ENCODE measurements at places on chromosomes 5 and 9.

DNA sequence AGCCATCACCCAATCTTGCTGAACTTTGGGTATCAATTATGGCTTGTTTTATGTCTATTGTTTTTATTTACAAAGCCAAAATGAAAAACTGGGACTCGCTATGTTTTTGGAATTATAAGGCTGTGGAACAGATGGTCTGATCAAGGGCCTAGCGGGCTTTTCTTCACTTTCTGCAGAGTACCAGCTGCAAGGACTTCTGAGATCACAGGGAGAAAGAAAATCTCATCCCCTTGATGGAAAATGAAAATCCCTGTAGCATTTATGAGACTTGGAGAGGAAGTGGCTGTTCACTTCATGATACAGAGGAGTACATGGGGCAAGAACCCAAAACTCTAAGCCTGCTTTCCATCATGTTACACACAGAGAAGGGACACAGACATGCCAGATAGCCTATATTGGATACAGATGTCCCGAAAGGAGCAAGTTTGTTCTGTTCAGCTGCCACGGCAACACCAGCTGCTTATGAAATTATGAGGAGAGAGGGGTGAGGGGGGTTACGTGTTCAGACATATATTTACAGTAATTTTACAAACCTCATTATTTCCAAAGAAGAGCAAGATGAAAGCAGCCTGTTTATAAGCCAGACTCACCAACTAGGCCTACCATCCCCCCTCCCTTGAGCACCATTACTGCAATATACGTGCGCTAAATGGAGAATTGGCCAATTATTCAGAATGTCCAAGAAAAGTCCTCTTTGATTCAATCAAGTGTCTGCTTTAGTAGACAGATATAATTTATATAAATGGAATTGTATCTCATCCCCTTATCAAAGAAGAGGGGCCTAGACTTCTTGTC lies 220.0 kb downstream of the MARCHF11 start:
- DNase-seq, result peak; percentile 79

- DNase-seq, result no peak
Measured at GRCh38 chr9:137582286-137582860, 3.6 kb upstream of the DPH7 start.

- DNase-seq, result no peak
Measured at GRCh38 chr5:108382784-108383330, 959 bp upstream of the FBXL17 start.

DNA sequence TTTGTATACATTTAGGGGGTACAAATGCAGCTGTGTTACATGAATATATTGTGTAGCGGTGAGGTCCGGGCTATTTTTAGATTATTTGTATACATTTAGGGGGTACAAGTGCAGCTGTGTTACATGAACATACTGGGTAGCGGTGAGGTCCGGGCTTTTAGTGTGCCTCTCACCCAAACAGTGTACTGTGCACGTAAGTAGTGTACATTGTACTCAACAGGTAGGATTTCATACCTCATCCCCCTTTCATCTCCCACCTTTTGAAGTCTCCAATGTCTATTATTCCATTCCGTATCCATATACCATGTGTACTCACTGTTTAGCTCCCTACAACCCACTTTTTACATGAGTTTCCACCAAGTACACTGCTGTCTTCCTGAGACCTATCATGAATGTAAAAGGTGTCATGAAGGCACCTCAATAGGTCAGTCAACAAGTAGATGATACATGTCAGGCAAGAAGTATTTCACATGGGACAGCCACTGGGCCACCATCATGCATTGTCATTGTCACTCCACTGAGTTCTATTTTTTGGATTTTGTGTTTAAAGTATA lies 27.7 kb downstream of the SKP1 start:
- DNase-seq, result no peak

GRCh38 chr9:136178061-136178772 lies 26.7 kb downstream of the LHX3 start:
- no peak for DNase-seq

DNA sequence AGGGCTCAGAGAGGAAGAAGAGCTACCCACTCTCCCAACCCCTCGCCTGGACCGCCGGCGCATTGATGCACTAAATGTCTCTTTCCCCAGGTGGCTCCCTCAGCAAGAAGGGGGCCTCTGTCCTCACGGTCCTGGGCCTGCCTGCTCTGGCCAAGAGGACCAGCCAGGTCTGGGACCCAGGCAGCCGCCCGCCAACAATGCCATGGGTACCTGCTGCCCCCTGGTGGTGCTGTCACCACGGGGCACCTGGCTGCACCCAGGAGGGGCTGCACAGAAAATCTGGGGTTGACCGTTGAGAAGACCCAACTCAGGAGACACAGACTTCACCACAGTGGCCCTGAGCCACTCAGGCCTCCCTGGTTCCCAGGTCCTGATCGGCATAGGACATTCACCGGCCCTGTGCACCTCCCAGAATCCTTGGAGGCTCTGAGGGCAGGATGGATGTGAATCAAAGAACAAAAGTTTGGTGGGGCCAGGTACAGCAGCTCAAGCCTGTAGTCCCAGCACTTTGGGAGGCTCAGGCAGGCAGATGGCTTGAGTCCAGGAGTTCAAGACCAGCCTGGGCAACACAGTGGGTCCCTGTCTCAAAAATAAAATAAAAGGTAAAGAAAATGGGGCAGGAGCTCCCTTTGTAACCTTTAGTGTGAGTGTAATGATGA lies 2.4 kb upstream of the VAV2 start:
- peak; percentile 93 for DNase-seq

GRCh38 chr5:174535669-174536068 lies 188.7 kb upstream of the MSX2 start:
- no peak for DNase-seq

GRCh38 chr9:15142878-15143534 lies 164.0 kb downstream of the TTC39B start:
- peak; percentile 80 for DNase-seq

DNA sequence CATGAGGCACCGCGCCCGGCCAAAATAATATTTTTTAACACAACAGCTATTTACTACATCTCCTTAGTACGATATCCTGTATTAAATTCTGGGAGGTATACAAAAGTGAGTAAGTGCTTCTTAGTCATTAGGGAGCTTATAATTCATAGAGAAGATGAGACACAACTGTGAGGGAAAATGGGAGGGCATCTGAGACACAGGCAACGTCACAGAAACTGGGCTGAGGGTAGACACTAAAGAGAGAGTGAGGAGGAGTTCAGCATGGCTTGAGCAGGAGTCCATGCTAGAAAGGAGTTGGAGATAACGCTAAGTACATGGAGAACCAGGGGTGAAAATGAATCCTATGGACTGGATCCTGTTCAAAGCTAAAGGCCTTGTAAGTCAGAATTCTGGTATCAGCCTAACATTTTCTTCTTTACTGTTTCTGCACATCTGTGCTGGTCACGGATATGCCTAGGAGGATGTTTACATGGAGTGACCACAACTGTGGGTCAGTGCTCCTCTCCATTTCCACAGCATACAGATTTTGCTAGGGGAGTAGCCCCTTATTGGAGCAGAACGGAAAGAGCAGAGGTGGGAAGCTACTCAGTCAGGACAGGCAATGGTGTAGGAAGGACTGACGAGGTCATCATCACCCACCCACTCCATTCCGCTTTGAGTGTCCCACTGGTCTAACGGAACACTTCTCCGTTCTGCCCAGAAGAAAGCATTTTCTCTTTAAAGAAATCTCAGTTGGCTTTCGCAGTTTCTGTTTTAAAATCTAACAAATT lies 310.4 kb upstream of the EFNA5 start:
- no peak for DNase-seq

DNA sequence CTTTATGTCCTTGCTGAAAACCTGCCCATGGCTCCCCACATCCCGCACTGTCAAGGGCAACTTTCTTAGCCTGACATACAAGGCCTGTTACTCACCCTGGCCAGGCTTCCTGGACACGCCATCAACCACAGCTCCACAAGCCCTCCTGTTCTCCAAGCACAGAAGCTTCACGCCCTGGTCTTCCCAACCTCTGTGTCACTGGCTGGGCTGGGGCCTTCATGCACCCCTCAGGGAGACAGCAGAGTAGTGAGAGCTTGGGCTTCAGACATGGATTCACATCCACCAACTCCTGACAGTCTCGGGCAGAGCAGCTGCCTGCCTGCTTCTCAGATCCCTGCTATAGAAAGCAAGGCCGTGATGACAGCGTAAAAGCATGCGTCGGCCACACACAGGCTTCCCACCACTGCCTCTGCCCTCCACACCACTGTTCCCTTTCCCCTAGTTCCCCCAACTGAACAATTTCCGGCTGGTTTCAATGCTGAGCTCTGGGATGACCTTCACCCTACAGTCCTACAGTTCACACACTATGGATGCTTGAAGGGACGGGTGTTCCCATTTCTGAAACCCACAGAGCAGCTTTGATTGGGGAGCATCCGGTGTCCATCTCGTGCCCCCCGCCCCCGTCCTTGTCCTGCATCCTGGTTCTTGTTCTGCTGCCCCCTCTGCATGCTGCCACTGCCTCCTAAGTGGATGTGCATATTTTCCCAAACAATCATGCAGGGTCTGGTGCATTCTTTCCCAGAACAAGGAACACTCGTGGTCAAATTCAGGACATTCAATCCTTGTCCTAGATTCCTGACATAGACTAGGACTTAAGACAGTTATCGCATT lies 33.4 kb upstream of the ADAMTS2 start:
- DNase-seq, result no peak

- DNase-seq, result peak; percentile 17
Measured at GRCh38 chr5:104977529-104977928, 1414.9 kb upstream of the NUDT12 start.

GRCh38 chr5:77180167-77181081 lies 30.1 kb upstream of the PDE8B start:
- DNase-seq, result peak; percentile 60

DNA sequence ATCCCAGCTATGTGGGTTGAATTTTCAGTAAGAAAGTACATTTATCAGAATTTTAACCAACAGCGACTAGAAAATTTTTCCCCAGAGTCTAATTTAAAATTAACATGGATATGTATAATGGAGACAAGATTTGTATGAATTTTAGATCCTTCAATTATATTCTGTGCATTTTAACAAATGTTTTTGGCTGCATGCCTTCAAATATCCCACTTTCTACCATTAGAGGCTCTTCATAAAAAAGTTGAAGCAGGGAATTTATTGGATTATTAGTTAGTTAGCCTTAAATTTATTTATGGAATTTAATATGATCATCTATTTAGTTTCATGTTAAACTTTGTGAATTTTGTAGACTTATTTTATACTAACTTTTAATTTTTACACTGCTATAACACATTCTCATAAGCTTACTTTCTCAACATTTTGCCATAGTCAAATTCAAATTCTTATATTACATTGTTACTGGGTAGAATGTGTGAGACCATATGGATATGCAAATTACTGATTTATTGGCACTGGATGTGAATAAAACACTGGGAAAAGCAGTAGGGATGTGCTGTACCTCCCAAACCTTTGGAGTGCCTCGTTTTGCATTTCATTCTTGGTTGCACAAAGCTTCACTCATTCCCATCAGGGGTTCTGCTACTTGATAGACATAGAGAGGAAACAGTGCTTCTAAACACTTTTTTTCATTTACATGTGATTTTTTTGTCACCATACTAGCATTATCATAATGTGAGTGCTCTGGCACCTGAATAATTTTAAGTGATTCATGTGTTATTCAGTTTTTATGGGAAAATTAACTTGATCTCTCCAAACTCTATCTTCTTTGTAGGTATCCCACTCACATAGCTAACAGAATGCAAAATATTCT lies 491.8 kb upstream of the COX7C start:
- no peak for DNase-seq
